Fibroblast of mammary gland (primary cell): ENCODE measurements at places on chromosomes 16 and 17.

GRCh38 chr17:75456039-75456416 lies 407 bp upstream of the TMEM94 start:
- no peak for DNase-seq

DNA sequence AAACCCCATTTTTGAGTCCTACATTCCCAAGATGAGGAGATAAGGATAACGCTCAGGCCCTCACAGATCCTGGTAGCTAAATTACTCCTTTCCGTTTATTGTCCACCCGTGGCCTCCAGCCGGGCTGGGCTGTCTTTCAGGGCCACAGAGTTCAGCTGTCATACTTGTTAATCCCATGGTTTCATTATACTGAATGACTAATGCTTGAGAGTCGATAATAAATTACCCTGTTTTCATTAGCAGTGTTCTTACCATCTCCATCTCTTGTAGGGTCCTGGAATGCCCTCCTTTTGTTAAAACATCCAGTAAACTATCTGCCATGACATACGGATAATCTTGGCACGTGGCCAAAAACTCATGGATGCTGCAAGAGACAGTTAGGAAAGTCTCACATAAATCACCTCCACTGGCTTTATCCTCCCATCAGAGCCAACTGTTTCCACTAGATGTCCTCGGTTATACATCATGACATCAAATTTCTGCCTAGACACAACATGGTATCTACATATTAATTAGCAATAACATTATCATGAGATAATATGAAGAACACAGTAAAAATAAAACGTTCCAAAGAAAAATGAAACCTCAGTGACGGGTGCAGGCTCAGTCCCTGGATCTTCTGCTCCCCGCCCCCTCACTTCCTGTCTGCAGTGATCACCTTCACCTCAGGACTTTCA lies 45.3 kb downstream of the BRD7 start:
- peak; percentile 76 for DNase-seq

GRCh38 chr17:79948406-79948944 lies 87.2 kb downstream of the TBC1D16 start:
- DNase-seq, result no peak

DNA sequence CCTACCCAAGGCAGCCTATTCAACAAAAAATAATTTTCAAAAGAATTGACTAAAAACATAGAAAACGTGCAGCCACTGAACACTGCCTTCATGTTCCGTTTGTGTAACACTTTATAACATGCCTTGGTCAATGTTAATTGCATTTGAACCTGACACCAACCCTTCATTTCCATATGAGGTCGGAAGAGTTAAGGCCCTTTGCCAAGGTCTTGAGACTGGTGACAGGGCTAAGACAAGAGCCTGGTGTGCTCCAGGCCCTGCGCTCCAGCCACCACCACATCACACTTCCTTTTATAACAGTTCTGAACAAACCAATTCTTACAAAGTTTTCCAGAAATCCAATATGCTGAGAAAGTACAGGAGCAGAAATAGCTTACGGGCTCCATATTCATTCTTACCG lies 4.2 kb downstream of the BBS2 start:
- DNase-seq, result no peak

DNA sequence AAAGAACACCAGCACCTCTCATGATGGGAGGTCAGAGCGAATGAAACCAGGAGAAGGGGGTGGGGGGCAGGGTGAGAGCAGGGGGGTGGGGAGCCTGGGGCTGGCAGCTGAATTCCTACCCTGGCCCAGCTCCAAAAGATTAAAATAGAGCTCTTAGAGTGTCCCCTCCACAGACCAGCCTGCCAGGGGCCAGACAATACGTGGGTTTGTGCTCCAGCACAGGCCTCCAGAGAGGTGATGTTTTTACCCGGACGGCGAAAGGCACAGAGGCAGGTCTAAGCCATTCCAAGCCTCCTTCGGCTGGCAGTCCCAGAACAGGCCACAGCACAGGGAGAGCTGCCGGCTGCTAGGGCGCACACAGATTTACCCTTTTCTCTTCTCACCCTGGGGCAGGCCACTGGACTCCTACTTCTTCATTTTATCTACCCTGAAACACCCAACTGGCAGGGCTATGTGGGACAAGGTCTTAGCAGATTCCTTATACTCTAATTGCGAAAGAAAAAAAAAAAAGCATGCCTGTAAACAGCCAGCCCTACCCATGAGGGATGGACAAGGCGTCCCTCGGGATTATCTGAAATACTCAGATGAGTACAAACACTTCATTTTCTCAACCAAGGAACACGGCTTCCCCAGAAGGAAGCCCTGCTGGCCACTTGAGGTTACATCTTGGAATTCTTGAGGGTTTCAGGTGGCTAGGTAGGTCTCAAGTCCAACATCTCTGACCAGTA lies 71.9 kb upstream of the NOG start:
- no peak for DNase-seq
